ENCODE measurements at places on chromosomes 7 and 10.

DNA sequence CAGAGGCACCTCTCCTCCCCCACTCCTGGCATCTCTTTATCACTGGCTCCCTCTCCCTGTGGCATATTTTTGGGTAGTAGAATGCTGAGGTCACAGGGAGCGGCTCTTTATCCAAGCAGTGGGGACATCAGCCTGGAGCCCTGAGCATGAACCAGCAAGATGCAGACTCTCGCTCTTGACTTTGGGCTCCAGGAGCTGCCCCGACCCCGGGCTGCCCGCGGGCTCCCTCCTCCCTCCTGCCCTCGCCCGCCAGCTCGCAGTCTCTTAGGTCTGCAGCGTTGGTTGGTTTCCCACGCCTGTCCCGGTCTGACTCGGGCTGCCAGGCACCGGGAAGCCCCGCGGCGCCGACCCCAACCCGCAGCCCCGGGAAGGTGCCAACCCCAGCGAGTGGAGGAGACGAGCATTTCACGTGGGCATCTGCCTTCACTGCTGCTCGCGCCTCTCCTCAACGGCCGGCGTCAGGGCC is 1.3 kb downstream of the INSYN2A start:
- DNase-seq: no peak

- no peak for DNase-seq
These were observed 66.5 kb downstream of the ZNF277 start for GRCh38 chr7:112272921-112273561.

GRCh38 chr7:105853931-105854419 is 22.4 kb downstream of the ATXN7L1 start:
- no peak for DNase-seq

DNA sequence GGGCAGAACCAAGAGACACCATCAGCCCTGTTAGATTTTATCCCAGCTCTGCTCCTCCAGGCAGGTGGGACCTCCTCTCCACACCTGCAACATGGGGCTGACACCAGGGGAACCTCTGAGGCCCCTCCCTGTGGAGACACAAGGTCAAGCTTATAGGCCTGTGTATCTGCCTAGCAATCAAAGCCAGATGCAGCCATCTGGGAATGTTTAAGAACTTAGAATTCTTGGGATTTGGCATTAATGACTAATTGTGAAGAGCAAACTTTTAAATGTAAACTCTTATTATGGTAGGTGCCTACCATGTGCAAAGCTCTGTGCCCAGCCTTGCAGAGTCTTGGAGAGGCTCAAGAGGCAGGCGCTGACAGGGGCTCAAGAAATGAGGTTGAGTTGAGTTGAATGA is 52.1 kb downstream of the TBATA start:
- DNase-seq: no peak

- no peak for DNase-seq
These were observed 218.4 kb upstream of the PCDH15 start for GRCh38 chr10:55019439-55019838.

Data from T-helper 2 cell treated with Interferon-gamma antibody and Interleukin-4, amounts not matched to agents 5 μg/mL and 100 μg/mL, for 36 hours (primary cell).